ENCODE measurements at places on chromosomes 12 and 14.

GRCh38 chr12:33649992-33650391, 210.4 kb upstream of the SYT10 start:
- DNase-seq, result no peak

GRCh38 chr12:43325786-43326185, 226.2 kb downstream of the ADAMTS20 start:
- no peak for DNase-seq

DNA sequence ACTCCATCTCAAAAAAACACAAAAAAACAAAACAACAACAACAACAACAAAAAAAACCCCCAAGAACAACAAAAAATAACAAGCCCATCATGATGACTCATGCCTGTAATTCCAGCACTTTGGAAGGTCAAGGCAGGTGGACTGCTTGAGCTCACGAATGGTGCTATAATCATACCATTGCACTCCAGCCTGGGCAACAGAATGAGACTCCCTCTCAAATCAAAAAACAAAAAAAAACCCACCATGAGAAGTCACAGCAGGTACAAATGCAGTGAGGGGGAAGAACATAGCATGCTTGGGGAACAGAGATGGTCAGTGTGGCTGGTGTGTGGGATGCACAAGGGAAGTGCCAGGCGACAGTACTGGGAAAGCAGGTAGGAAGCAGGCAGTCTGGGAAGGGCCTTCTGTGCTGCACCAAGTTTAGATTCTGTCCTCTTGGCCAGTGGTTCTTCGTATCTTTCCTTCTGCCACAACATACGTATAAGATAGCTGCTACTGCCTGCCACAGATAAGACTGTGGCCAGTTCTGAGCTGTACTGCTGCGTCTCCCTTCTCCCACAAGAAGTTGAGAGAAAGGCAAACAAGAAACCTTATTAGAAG, 28.0 kb downstream of the ATG14 start:
- no peak for DNase-seq

GRCh38 chr12:6295094-6295811, 15.2 kb upstream of the PLEKHG6 start:
- no peak for DNase-seq

GRCh38 chr12:104769144-104769561, 188.9 kb downstream of the SLC41A2 start:
- no peak for DNase-seq

DNA sequence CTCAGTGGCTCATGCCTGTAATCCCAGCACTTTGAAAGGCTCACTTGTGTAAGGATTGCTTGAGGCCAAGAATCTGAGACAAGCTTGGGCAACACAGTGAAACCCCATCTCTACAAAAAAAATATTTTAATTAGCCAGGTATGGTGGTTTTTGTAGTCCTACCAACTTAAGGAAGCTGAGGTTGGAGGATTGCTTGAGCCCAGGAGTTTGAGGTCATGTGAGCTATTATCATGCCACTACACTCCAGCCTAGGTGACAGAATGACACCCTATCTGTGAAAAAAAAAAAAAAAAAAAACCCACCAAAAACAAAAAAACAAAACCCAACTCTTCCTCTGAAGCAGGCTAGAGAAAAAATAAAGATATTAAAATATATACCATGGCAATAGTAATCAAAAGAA, 41.2 kb downstream of the TMEM116 start:
- DNase-seq, result no peak

DNA sequence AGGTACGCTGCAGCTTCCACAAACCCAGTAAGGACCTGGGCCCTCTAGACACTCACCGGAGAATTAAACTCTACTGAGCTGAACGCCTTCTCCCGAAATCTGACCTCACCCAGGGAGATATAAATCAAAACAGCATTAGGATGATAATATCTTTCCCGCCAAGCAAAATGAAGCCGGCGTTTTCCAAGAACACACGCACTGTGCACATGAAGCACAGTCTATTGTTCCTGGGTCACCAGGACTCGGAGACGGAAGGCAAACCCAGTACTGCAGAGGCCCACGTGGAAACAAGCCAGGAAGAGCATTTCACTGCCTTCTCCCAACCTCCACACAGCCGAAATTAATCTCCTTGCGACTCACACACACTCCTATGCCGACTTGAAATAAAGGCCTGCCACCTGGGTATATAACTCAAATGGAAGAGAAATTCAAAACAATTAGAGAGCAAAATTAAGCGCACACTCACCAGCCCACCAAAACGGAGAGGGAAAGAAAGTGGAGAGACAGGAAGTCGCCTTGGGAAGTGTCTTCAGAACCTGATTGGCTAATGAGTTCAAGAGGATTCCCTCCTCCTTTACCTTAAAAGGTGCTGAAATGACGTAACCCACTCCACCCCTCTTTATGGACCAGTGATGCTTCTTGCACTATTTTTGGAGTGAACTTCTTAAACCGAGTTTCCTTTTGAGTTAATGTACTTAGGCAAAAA, at the start of gene CCNB1IP1:
CCNB1IP1 (minus strand) TSS at position 492 of the 706 bp plus-strand sequence. CDS start 16,756 bp downstream, outside the sequence.
- DNase-seq, result peak; percentile 62

GRCh38 chr14:72155379-72155993, 223.3 kb downstream of the RGS6 start:
- DNase-seq, result no peak

- DNase-seq, result peak; percentile 4
These were observed 216.7 kb downstream of the MED13L start for GRCh38 chr12:116060764-116061163.

GRCh38 chr12:9260931-9261330, 52.7 kb upstream of the PZP start:
- no peak for DNase-seq

- no peak for DNase-seq
These were observed 158.7 kb downstream of the NUAK1 start for GRCh38 chr12:105980085-105980484.

DNA sequence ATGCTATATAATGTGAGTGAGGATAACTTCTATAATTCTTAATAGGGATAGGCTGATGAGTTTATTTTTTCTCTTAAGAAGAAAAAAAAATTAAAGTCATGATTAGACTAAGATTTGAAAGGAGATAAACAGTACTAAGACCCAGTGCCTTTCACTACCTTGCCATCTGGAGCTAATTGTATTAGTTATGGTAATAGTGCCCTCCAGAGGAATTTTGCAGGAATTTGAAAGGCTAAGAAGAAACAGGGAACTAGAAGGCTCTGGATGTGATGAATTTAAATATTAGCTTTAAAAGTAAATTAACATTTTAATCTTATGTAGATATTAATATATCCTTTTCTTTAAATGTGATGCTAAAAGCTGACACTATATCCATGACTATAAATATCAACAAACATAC, 36.6 kb upstream of the PIK3C2G start:
- DNase-seq, result no peak

DNA sequence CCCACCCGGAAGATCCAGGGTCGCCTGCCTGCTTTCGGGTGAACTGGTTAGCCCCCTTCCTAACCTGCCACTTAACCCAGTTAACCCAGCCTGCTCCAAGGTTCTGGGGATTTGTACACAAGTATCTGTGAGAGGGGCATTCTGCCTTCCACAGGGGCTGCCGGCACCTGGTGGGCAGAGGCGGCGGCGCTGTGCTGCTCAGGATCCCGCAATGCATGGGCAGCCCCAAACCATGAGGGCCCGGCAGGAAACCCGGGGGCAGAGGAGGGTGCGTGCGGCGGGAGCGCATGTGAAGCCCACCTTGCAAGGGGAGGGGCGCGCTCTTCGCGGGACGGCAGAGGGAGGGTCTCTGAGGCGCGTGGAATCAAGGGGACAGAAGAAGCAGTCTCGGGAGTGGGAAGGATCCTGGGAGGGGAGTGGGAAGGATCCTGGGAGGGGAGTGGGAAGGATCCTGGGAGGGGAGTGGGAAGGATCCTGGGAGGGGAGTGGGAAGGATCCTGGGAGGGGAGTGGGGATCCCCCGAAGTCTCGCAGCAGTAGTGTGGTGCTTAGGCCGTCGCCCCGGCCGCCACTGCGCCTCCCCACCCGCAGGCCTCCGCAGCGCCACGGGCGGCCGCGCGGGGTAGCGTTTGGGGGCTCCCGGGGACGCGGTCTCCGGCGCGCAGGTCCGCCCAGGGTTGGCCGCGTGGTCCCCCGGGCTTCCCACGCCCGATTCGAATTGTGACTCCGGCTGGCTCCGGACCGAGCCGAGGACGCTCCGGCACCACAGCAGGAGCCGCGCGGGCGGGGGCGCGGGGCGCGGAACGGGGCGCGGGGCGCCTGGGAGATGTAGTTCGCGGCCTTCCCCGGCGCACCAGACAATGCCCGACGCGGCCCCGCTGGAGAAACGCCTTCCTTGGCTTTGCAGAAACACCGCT, 4.9 kb upstream of the MTA1 start:
- peak; percentile 88 for DNase-seq

Measured in GM19239 (cell line).